Natural killer cell treated with Interleukin-12 subunit alpha and Interleukin-12 subunit beta and Interleukin-15 and Interleukin-18, amount 100 ng/mL, for 72 hours (primary cell): ENCODE measurements at places on chromosomes 6 and 20. TPM values are rescaled to one million over a fixed set of nuclear protein-coding genes. Genes with fewer than 3 reads are reported as not detected.

NKAIN2 gene
- total RNA-seq: not detected

CNKSR3 gene
- not detected for total RNA-seq

OR2J3 gene
- not detected for total RNA-seq

GRCh38 chr20:15565786-15566185, 1007.5 kb downstream of the KIF16B start:
- no peaks in the 10 kb centered on the region for H3K4me1 ChIP-seq
- DNase-seq: no peak
- no peak overlapping the region for H3K27ac ChIP-seq
- no peaks in the 10 kb centered on the region for H3K27me3 ChIP-seq
- H3K36me3 ChIP-seq: no peaks in the 10 kb centered on the region

DNA sequence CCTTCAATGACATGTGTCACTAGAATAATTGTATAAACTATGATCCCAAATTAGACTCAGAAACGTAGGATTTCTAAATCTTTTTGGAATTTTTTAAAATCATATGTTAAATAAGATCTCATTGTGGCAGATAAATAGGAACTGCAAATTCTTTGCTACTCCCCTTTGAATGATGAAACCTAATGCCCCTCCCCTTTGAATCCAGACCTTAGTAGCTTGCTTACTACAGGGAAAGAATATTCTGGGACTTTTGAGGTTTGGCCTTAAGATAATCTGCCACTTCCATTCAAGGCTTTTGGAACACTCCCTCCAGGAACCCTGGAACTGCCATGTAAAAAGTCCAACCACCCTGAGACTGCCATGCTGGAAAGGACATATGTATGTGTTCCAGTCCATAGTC, 7.1 kb downstream of the TDP2 start:
- peaks cover 28% of the 10 kb centered on the region for H3K4me1 ChIP-seq
- DNase-seq: no peak
- peaks cover 19% of the 10 kb centered on the region for H3K36me3 ChIP-seq
- H3K27me3 ChIP-seq: no peaks in the 10 kb centered on the region

DNA sequence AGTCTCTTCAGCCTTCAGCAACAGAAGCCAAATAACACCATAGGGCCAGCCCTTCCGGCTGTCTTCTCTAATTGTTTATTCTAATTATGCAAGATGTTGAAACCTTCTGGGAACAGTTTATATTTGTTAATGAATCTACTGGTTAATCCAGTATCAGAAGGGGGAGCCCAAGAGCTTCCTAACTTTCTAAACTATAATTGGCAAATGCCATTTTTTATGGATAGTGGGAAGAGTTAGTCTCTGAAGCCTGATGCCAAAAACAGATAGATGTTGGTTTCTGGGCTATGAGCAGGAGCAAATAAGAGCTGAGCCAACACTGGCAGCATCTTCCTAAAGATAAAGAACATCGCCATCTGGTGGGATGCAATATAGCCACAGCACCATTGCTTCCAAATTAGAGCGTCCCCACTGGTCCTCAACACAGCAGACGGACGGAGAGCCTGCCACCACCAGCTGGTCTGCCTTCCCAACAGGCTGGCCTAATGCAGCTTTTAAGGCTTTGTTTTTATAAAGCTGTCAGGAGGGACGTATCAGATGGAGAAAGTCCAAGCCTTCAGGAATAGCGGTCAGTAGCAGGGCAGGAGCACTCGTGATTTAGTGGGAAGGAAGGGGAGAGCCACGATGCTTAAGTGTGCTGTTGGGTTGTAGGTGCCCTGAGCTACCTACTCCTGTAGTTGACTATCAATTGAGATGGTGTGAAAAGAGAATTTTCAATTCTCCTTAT, 118.8 kb downstream of the RALGAPA2 start:
- no peak overlapping the region for H3K27ac ChIP-seq
- no peak for DNase-seq
- no peaks in the 10 kb centered on the region for H3K27me3 ChIP-seq
- no peak overlapping the region for H3K4me3 ChIP-seq
- H3K36me3 ChIP-seq: peaks cover 11% of the 10 kb centered on the region

- no peaks in the 10 kb centered on the region for H3K36me3 ChIP-seq
- no peaks in the 10 kb centered on the region for H3K4me1 ChIP-seq
- no peaks in the 10 kb centered on the region for H3K27me3 ChIP-seq
- H3K27ac ChIP-seq: no peak overlapping the region
- DNase-seq: no peak
These were observed 179.3 kb downstream of the CARMIL1 start for GRCh38 chr6:25458485-25458884.

DNA sequence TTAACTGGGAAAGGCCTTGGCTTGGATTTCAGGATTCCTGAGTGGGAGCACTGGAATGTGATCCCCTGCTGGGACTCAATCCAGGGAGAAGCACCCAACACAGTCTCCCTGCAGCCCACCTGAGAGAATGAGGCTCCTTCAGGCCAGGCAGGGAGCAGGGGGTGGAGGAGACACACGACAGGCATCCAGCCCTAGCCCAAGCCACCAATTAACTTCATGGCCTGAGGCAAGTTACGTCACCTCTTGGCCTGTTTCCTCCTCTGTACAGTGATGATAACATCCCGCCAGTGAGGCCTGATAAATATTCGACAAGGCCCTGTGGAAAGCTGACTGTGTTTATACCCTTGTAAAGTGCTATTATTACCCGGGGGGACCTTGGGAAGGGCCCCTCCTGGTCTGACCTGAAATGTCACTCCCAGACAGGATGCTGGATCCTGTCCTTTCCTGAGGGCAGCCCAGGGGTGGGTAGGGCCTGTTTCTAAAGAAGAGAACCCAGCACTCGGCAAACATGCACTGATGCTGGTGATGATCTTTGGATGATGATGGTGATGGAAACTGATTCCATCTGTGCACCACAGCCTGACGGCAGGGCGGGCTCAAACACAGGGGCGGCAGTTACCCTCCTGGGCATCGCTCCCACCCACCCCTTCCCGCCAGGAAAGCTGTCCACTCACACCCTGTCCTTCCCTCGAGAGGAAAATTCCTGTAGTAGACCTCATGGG, 12.4 kb downstream of the FRS3 start:
- no peaks in the 10 kb centered on the region for H3K27me3 ChIP-seq
- H3K4me1 ChIP-seq: no peaks in the 10 kb centered on the region
- no peaks in the 10 kb centered on the region for H3K36me3 ChIP-seq
- no peak for DNase-seq
- no peak overlapping the region for H3K27ac ChIP-seq

DNA sequence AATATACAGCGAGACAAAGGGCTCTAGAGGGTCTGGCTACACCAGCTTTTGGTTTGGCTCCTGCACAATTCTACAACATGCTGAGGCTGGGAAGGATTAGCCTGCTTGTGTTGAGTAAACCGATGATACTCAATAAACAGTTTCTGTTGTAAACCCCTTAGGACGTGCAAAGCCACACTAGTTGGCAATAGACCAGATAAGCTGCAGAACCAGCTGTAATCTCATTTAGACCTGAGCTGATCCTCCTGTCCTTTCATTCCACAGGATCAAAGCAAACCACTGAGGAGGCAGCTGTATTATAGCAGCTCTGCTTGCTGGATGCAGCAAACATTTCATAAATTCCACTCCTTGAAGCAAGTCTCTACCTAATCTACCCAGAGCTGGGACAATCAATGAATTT, 79.7 kb downstream of the MMS22L start:
- no peak overlapping the region for H3K4me3 ChIP-seq
- no peaks in the 10 kb centered on the region for H3K36me3 ChIP-seq
- H3K27me3 ChIP-seq: no peaks in the 10 kb centered on the region
- H3K4me1 ChIP-seq: no peaks in the 10 kb centered on the region
- DNase-seq: no peak

ESR1 gene
- 2.3 TPM for total RNA-seq
